ENCODE measurements at places on chromosomes 5 and 9.

- H3K4me1 ChIP-seq, result no peaks in the 10 kb centered on the region
- no peaks in the 10 kb centered on the region for H3K27me3 ChIP-seq
- H3K27ac ChIP-seq, result no peak overlapping the region
- H3K36me3 ChIP-seq, result no peaks in the 10 kb centered on the region
These were observed 9.3 kb upstream of the CCL21 start for GRCh38 chr9:34719021-34719768.

GRCh38 chr9:38082446-38083287 lies 13.6 kb upstream of the SHB start:
- DNase-seq, result no peak
- H3K36me3 ChIP-seq, result no peaks in the 10 kb centered on the region
- no peaks in the 10 kb centered on the region for H3K27me3 ChIP-seq
- H3K4me3 ChIP-seq, result no peak overlapping the region
- H3K4me1 ChIP-seq, result no peaks in the 10 kb centered on the region
- H3K27ac ChIP-seq, result no peak overlapping the region

DNA sequence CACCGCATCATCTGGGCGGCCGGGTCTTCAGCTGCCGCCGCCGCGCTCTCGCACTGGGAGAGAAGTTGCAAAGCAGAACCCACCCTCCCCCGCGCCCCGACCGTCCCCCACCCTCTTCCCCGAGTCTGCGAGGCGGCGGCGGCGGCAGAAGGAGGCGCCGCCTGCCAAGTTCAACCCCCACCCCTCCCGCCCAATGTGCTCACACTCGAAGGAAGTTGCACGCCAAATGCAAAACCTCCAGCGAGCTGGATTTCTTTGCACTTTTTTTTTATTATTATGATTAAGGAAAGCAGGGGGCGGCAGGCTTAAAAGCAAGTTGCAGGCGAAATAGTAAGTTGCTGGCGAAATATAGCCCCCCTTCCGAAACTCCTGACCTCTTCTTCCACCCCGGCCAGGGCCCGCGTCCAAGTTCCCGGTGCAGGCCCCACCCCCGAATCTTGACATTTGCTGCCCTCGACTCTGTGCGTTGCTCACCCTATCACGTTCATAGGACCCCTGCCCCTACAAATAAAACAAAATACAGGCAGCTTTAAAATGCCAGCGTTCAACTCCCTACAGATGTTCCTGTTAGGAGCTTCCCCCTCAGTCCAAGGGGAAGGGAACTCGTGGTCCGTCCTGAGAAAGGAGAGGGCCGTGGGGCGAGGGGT lies 1.1 kb upstream of the NR3C1 start:
- H3K4me3 ChIP-seq, result peak overlapping the region; percentile 86
- no peaks in the 10 kb centered on the region for H3K27me3 ChIP-seq
- H3K36me3 ChIP-seq, result no peaks in the 10 kb centered on the region
- DNase-seq, result peak; percentile 88

DNA sequence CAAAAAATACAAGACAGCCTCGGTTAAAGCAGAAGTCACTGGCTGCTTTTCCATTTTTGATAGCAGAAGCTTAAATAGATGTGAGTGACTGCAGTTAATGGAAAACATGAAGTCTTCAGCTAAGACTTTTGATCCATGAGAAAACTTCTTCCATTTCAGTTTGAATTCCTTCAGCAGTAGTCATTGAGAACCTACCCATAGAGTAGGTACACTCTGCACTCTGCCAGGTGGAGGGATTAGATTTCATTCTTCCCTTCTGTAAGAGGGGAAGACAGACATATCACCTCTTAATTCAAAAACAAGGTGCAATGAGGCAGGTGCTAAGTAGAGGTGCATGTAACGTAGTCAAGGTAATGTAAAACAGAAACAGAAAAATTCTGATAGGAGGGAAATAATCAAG lies 26.7 kb upstream of the XPA start:
- DNase-seq, result no peak
- H3K27ac ChIP-seq, result no peak overlapping the region
- no peak overlapping the region for H3K4me3 ChIP-seq
- H3K36me3 ChIP-seq, result no peaks in the 10 kb centered on the region
- H3K4me1 ChIP-seq, result no peaks in the 10 kb centered on the region

- H3K27ac ChIP-seq, result no peak overlapping the region
- H3K4me1 ChIP-seq, result no peaks in the 10 kb centered on the region
- no peak for DNase-seq
- no peak overlapping the region for H3K4me3 ChIP-seq
- H3K36me3 ChIP-seq, result peaks cover 5% of the 10 kb centered on the region
These were observed 50.7 kb downstream of the UIMC1 start for GRCh38 chr5:176955895-176956294.

- peaks cover 34% of the 10 kb centered on the region for H3K36me3 ChIP-seq
- peaks cover 12% of the 10 kb centered on the region for H3K4me1 ChIP-seq
- no peak overlapping the region for H3K4me3 ChIP-seq
These were observed 45.9 kb downstream of the ABCA1 start for GRCh38 chr9:104882086-104882485.

GRCh38 chr5:31755676-31756230 lies 116.8 kb downstream of the PDZD2 start:
- DNase-seq, result no peak
- no peaks in the 10 kb centered on the region for H3K36me3 ChIP-seq
- no peak overlapping the region for H3K27ac ChIP-seq
- peaks cover 3% of the 10 kb centered on the region for H3K27me3 ChIP-seq
- H3K4me1 ChIP-seq, result no peaks in the 10 kb centered on the region

DNA sequence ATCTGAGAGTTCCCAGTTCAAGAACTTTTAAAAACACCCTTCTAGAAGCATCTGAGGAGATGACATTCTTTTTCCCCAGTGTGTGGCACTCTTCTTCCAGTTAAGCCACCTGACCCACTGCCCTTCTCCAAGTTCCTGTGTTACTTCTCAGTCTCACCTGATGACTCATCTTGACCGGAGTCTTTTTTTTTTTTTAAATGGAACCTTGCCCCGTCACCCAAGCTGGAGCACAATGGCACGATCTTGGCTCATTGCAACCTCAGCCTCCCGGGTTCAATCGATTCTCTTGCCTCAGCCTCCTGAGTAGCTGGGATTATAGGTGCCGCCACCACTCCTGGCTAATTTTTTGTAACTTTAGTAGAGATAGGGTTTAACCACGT lies 224.1 kb upstream of the DAB2 start:
- H3K4me3 ChIP-seq, result no peak overlapping the region
- H3K27ac ChIP-seq, result no peak overlapping the region
- no peaks in the 10 kb centered on the region for H3K36me3 ChIP-seq

- no peaks in the 10 kb centered on the region for H3K4me1 ChIP-seq
- H3K36me3 ChIP-seq, result no peaks in the 10 kb centered on the region
- no peak for DNase-seq
- H3K4me3 ChIP-seq, result no peak overlapping the region
- H3K27me3 ChIP-seq, result no peaks in the 10 kb centered on the region
- H3K27ac ChIP-seq, result no peak overlapping the region
These were observed 35.9 kb upstream of the TESK1 start for GRCh38 chr9:35569206-35569605.
